ENCODE measurements at places on chromosomes 7 and 10.

DNA sequence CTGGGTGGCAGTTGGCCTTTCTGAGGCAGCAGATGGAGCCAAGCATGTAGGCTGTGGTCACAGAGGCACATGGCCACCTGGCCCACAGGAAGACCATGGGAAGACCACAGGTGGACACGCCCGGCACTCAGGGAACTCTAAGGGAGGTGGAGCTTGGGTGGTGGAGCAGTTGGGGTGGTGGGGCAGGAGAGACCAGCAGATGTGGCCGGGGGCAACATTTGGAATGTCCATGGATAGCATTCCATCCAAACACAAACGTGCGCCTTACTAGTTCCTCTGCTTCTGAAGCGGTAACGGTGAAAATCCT is 290.9 kb downstream of the PTPRN2 start:
- DNase-seq, result peak; percentile 17

DNA sequence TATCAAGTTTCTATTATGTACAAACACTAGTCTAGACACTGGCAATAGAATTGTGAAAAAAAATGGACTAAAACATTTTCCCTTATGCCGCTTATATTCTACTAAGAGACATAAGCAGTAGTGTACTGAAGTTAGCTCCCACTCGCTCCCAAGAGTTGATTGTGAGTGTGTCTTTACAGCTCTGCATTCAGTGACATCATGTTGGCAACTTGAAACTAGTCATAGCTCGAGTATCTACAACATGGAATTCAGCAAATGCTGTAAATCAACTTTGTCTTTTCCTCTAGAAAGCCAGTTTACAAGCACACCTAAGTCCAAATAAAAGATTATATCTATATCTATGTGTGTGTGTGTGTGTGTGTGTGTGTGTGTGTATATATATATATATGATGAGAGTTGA is 58.8 kb upstream of the MAGI2 start:
- no peak for DNase-seq

DNA sequence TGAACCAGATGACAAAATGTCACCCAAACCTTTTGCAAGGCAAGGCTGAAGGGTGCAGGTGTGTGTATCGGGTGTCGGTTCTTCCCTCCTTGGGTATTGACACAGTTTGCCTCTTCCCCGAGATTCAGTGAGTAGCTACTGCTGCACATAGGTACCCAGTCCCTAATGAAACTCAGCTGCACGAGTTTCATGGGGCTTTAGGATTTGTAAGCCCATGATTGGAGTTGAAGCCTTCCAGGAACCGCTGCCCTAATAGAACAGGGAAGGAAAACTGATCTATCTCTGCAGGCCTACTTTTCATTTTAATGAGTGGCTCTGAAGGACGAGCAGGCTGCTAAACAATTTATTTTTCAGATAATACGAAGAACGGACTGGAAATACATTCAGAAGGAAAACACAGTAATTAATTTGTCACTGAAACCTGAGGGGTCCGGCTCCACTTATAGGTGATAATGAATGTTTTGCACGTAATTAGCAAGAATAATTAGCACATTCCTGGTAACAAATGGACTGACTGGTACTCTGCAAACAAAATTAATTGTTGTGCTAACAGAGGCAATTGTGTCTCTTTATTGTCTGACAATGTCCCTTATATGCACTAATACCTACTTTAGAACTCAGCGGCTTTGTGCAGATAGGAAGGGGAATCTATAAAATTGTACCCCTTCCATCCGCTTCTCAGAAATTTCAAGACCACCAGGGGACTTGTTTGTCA is 49.6 kb upstream of the FZD8 start:
- no peak for DNase-seq

- no peak for DNase-seq
Observed at GRCh38 chr7:149285603-149286002, 23.6 kb downstream of the ZNF783 start.

- DNase-seq, result no peak
Observed at GRCh38 chr7:93115796-93116195, 2.0 kb downstream of the SAMD9 start.

DNA sequence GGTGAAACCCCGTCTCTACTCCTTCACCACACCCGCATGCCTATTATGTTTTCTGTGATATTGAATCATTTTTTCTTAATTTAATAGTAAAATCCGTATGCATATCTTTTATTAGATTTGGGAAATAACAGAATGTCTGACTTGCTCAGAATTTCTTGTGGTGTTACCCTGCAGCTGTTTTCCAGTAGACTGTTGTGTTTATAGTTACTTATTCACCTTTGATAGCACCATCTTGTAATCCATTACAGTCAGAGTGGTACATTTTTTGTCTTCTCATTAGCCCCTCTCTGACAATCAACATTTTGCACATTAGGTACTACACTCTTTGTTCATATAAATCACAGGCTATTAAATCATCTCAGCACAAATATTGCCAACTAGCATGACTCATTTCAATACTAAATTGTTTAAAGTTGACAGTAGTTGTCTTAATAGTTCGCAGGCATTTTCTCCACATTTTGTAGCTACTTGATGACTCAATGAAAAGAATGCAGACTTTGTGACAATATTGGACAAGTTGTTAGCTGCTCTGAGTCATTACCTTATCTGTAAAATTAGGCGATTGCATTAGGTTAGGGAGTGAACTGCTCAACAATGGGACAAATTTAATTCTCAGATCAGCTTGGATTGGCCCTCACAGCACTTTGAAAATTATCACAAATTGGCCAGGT is 17.8 kb upstream of the SLC16A12 start:
- DNase-seq, result no peak

DNA sequence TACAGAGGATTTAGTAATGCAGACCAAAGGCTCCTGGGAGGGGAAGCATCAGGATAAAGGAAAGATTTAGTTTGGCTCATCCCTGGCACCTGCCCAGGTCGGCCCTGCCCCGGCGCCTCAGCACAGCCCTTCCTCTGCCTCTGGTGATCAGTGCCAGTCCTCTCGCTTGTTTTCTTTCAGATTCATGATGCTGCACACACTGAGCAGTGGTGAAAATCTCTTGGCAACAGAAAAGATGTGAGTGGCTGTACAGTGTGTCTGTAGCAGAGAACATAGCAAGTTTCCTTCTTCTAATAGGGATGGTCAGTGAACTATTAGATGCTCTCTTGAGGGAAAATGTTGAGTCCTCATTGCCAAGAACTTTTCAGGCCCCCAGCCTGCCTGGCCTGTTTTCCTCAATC is 994.1 kb downstream of the KCNMA1 start:
- DNase-seq, result no peak

DNA sequence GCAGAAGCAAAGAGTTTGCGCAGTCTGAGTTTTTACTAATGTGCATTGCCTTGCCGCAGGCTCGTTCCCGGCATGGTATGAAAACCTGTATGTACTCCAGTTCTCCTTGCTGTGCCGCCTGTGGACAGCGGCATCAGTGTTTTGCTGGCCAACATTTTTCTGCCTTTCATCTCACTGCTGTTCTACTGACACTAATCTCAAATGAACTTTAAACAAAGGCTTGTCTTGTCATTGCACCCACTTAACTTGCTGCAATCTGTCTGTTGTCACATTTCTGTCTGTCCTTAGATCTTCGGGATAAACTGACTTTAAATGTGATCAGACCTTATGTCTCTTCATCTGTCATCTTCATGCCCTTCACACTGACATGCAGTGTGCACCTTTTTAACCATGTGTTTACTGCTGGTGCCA is 71.7 kb upstream of the ZNRF2 start:
- peak; percentile 9 for DNase-seq

GRCh38 chr10:29160150-29160617 is 128.7 kb upstream of the LYZL1 start:
- DNase-seq, result no peak

GRCh38 chr7:74606101-74606908 is 51.2 kb upstream of the GTF2I start:
- peak; percentile 75 for DNase-seq

DNA sequence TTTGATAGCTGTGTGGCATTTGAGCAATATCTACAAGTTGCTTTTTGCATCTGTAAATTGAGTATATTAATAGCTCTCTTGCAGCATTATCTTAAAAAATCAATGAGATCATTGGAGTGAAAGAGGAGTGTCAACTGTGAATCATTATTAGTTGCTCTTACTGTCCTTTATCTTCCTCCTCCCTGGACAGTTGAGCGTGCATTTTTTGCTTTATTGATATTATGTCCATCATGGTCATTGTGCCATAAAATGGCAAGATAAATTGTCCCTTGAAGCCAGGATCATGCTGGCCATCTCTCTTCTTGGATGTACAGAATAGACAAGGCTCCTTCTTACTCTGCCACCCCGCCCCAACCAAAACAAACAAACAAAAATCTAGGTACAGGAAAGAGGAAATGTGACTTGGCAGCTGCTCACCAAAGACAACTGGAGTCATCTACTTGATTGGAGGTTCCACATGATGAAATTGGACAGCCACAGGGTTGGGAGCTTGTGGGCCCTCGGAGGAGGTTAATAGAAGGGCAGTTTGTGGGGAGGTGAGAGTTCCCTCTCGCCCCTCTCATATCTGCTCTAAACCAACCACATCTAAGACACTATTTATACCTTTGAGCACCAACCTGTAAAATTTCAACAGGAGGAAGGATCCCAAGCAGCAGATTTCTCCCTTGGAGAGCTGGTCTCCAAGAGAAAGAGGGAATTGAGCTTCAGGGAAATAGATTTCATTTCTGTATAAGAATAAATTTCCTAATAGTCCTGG is 252.7 kb downstream of the SKIDA1 start:
- DNase-seq, result no peak

GRCh38 chr7:87106974-87107612 is 45.2 kb upstream of the DMTF1 start:
- no peak for DNase-seq

- DNase-seq, result peak; percentile 14
Observed at GRCh38 chr7:107591421-107591820, 11.4 kb downstream of the BCAP29 start.

- DNase-seq, result no peak
Observed at GRCh38 chr10:118638680-118639079, 43.2 kb upstream of the PRLHR start.

DNA sequence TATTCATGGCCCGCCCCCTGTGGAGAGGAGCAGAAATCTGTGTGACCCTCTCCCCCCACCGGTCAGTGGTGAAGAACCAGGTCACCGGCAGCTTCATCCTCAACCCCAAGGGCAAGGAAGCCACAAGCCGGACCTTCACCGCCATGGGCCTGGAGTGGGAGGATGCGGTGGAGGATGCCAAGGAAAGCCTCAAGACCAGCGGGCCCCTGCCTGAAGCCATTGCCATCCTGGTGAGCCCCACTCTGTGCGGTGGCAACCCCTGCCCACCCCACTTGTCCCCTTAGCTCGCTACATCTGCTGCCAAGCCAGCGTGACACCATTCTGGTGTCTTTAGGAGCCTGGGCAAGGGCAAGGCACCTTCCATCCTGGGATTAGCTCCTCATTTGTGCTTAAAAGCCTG is 35.4 kb downstream of the TBATA start:
- DNase-seq, result no peak

DNA sequence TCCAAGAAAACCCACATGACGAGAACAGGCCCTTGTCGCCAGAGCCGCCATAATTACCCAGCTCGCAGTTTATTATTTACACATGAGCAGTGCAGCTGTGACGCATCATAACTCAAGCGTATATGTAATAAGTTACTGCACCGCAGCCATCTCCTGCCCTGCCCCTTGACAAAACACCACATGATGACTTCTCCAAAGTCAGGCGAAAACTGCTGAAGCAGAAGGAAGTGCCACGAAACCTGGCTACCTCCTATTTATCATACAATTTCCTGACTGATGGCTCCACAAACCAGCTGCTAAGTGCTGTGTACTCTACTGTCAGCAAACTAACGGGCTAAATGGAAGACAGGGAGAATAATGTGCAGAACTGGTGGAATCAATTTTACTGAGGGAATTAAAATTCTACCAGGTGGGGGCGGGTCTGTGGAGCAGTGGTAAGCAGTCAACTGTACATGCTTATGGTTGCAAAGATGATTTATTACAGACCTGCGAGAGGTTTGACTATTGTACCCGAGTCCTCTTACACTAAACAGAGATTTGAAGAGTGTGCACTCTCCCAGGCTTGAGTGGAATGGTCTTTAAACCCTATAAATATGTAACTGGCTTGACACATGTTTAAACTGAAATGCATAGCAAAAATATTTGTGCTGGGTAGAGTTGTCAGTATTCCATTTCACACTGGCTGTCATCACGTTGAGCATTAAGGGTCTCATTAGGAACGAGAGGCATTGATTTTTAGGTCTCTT is 156.0 kb downstream of the GLI3 start:
- no peak for DNase-seq

- no peak for DNase-seq
Observed at GRCh38 chr10:62000037-62000603, 98.6 kb downstream of the ARID5B start.

- no peak for DNase-seq
Observed at GRCh38 chr7:116339564-116339963, 129.2 kb downstream of the TES start.

GRCh38 chr7:20395104-20395503 is 64.4 kb downstream of the ITGB8 start:
- DNase-seq, result no peak

DNA sequence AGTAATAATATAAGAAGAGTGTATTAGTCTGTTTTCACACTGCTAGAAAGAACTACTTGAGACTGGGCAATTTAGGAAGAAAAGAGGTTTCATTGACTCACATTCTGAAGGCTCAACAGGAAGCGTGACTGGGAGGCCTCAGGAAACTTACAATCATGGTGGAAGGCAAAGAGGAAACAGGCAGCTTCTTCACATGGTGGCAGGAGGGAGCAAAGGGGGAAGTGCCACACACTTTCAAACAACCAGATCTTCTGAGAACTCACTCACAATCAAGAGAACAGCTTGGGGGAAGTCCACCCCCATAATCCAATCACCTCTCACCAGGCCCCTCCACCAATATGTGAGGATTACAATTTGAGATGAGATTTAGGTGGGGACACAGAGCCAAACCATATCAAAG is 212.5 kb upstream of the HDAC9 start:
- DNase-seq, result no peak

GRCh38 chr7:2030475-2031450 is 202.0 kb downstream of the MAD1L1 start:
- peak; percentile 58 for DNase-seq

DNA sequence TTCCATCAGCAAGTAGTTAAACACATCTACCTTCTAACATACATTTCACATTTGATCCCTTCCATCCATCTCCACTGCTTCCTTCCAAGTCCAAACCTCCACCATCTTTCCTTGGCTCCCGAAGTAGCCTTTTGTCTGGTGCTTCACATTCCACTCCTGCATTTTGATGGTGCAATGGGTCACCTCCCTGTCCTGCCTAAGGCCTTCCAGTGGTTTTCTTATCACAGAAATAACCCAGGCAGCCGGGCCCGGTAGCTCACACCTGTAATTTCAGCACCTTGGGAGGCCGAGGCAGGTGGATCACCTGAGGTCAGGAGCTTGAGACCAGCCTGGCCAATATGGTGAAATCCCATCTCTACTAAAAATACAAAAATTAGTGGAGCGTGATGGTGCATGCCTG is 44.5 kb downstream of the EMX2 start:
- DNase-seq, result no peak
